Fibroblast of the aortic adventitia (primary cell): ENCODE measurements at places on chromosomes 4 and X. TPM values are rescaled to one million over a fixed set of nuclear protein-coding genes. Genes with fewer than 3 reads are reported as not detected.
A peak's percentile ranks its signal among the peaks of the same experiment; 100 is the strongest.

DNA sequence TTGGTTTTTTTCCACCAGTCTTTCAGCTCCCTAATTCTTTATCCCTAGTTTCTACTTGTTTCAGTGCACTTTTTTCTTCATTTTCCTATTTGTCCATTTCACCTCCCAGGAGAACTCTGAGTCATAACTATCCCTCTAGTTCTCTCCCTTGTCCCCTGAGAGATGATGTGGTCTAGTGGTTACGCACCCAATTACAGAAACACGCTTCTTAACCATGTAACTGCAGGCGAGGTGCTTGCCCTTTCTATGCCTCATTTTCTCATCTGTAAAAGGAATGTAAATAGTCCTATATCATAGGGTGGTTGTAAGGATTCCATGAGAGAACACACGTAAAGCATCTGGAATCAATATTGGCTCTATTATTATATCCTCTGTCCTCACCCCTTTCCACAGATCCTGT is 8.8 kb upstream of the GRPR start:
- peak; percentile 69 for DNase-seq

DNA sequence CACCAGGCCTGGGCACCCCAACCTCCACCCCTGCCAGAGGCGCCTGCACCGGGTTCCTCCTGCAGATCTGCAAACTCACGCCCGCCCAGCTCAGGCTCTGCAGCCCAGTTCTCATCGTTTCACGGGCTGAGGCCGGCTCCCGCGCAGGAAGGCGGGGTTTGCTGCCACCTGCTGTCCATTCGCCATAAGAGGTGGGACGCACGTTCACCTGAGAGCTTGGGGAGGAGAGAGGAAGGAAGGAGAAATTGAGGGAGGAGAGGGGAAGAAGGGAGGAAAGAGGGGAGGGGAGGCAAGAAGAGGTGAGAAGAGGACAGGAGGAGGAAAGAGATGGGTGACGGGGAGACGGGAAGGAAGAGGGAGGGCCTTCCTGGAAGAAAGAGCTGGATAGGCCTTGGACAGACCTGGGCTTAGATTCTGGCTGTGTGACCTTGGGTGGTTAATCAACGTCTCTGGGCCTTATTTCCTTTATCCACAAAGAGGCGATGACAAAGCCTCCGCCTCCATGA is 114.5 kb downstream of the ADRA2C start:
- DNase-seq = peak; percentile 37

- no peak for DNase-seq
Measured at GRCh38 chrX:39204945-39205344, 403.7 kb downstream of the MID1IP1 start.

GRCh38 chrX:130260316-130260715 is 8.4 kb downstream of the ZNF280C start:
- DNase-seq = no peak

GRCh38 chr4:4712800-4713528 is 146.5 kb upstream of the MSX1 start:
- no peak for DNase-seq

The NPY2R gene
- total RNA-seq = 0.27 TPM in 1 of 2 replicates, not detected in the other

The POU4F2 gene
- total RNA-seq = not detected in 2 replicates

The MTCP1 gene
- 1.6 TPM in 2 replicates for total RNA-seq

The DSPP gene
- not detected in 2 replicates for total RNA-seq
